Urinary bladder (tissue), 4 donors: ENCODE measurements at places on chromosomes 11 and 22. TPM values are rescaled to one million over a fixed set of nuclear protein-coding genes. Genes with fewer than 3 reads are reported as not detected.

The C22orf15 gene
- total RNA-seq: 0.63 TPM

The VSIG10L2 gene
- 0.48 TPM for total RNA-seq

The OR51E1 gene
- total RNA-seq: 3.2 TPM

The ACAT1 gene
- 66.2 TPM for total RNA-seq

The OR51E2 gene
- 0.63 TPM for total RNA-seq

The RAG2 gene
- 0.16 TPM for total RNA-seq

The POTEH gene
- total RNA-seq: not detected

The COA4 gene
- total RNA-seq: 34.0 TPM

The TMEM151A gene
- 0.32 TPM for total RNA-seq

The OR2AG1 gene
- not detected for total RNA-seq

The KRTAP5-10 gene
- not detected for total RNA-seq

The ADM gene
- 28.2 TPM for total RNA-seq

The C1QTNF6 gene
- 11.6 TPM for total RNA-seq

The SMDT1 gene
- 10.0 TPM for total RNA-seq

The ACRV1 gene
- not detected for total RNA-seq
